NCI-H510A (cell line): ENCODE measurements at places on chromosomes 3 and 15.
A peak's percentile ranks its signal among the peaks of the same experiment; 100 is the strongest.

GRCh38 chr3:115975353-115975752 lies 352.0 kb downstream of the GAP43 start:
- DNase-seq = peak; percentile 24

- no peak for DNase-seq
Observed at GRCh38 chr15:55696221-55696620, 46.7 kb downstream of the PRTG start.

- no peak for DNase-seq
Observed at GRCh38 chr3:42148982-42149432, 57.9 kb downstream of the TRAK1 start.

- DNase-seq = no peak
Observed at GRCh38 chr3:52847726-52848125, 12.9 kb upstream of the MUSTN1 start.

- DNase-seq = no peak
Observed at GRCh38 chr3:161430307-161430706, 59.0 kb upstream of the SPTSSB start.

DNA sequence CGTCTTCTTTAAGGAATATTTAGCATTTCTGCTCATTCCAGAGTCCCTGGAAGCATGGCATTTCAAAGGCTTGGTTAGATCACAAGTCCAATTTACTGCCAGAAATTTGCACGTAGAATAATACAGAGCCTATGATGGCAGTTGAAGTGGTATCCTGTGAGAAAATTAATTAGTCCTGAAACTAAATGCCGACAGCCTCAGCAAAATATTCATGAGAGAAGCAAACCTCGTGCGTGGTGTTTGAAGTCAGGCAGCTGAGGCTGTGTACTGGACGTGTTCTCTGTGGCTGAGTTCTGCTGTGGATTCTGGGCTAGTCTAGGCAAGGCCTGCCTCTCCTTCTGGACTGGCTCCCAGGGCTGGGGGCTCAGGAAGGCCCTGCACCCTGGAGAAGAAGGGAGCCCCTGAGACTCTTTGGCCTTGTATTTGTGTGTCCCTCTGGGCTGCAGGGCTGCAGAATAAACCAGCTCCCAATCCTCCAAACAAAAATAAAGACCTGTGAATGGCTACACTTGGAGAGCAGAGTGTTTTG lies 106.6 kb downstream of the APBA2 start:
- no peak for DNase-seq

DNA sequence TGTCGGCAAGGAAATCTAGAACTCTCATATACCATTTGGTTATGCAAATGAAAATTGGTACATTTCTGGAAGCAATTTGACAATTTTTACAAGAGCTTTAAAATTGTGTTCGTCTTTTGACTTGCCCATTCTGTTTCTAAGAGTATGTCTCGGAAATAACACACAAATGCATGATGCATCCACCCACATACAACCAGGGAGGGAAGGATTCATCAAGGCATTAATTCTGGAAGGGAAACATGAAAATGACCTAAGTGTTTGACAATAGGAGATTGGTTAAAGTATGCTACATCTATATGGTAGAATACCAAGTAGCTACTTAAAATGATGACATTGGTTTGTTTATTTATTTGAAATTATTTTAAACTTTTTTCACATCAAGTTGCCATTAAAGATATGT lies 58.6 kb downstream of the PIAS1 start:
- no peak for DNase-seq

GRCh38 chr3:139465636-139466035 lies 10.7 kb downstream of the RBP2 start:
- DNase-seq = no peak

DNA sequence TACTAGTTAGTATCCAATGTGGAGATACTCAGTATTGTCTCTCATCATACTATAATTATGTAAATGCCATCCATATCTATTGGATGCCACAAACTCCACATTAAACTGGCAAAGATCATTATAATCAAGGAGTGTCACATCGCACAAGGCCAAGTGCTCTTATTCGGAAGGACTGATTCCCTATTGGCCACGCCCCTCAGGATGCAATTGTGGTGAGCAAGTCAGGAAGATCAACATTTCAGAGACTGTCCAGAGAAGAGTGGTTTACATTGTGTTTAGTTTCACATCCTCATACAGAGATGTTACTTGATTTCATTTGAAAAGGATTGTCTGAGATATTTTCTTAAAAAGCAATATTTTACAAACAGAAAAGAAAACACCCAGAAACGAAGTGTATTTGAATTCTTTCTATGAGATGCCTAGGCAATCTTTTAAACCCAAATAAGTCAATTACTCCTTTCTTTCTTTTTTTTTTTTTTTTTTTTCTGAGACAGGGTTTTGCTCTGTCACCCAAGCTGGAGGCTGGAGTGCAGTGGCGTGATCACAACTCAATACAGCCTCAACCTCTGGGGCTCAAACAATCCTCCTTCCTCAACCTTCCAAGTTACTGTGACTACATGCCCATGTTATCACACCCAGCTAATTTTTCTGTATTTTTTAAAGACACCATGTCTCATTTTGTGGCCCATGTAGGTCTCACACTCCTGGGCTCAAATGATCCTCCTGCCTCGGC lies 369.1 kb downstream of the RBMS3 start:
- peak; percentile 18 for DNase-seq

GRCh38 chr15:26082221-26083109 lies 219.3 kb upstream of the ATP10A start:
- peak; percentile 80 for DNase-seq

- DNase-seq = no peak
Observed at GRCh38 chr3:33437556-33438283, 2.5 kb downstream of the UBP1 start.

GRCh38 chr3:100836661-100837060 lies 127.4 kb downstream of the TFG start:
- no peak for DNase-seq

GRCh38 chr3:196063049-196063448 lies 18.8 kb downstream of the TFRC start:
- no peak for DNase-seq
